ENCODE measurements at places on chromosomes 16 and 17.

- DNase-seq = no peak
Observed at GRCh38 chr16:54331241-54332002, 44.8 kb upstream of the IRX3 start.

DNA sequence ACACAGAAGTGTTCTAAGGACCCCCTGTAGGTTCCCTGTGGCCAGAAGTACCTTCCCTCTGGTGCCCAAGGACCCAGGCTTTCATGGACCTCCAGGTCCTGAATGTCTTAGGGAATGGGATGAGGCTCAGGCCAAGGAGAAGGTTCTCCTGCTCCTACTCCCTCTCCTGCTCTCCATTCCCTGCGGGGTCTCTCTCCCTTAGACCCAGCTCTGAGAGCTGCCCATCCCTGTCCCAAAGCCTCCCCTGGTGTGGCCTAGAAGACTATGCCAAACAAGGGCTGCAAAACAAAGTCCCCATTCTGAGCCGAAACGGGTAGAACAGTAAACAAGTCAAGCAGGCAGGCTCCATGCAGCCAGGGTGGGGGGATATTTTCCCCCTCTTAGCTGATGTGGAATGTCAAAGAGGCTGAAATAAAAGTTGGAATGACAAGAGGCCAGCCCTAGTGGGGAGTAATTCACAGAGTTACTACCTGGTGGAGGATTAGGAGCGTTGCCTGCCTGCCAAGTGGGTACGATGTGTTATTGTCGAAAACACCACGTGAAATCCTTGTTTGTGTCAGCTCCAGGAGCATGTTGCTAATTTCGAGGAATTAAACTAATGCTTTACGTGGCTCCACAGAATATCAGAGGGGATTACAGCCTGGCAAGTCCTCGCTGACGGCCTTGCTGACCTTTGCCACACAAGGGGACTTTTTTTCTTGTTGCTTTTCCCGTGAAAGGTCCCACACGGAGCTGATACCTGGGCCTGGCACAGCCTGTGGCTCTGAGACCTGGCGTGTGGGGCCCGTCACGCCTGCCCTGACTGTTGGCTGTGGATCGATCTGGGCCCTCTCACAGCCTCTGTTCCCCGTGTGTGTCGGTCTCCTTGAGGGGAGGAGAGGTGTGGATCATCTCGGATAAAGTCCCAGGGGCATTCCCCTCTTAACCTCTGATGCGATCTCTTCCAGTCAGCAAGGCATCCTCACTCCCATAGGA lies 2.9 kb downstream of the WFIKKN2 start:
- no peak for DNase-seq

DNA sequence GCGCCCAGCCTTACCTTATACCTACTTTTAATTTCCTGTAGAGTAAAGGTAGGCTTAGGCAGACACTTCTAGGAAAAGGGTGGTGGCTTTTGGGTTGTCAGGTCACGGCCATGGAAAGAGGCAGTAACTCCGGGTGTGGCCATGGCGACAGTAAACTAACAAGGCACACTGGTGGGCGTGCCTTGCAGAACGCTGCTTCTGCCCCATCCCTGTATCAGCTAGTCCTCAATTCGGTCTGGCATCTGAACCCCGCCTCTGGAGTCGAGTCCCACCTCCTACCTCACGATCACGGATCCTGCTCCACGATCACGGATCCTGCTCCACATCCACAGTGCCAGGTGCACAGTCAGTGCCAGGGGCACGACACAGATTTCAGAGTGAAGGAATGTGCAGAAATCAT lies 5.6 kb downstream of the ADCY9 start:
- DNase-seq = no peak

DNA sequence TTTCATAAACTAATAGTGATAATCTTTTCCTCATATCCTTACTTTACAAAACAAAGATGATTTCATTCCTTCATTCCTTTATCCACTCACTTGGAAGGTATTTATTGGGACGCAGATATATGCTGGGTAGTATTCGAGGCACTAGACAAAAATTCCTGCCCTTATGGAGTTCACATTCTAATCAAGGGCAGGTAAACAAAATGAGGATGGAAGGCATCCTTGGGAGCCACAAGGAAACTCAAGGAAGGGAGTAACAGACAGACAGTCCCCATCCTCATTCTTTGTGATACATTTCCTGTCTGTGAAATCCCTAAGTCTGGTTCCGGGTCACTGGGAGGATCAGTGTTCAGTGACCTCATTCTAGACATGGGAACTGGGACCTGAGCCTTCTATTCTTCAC lies 45.2 kb downstream of the SLC6A2 start:
- DNase-seq = no peak

- DNase-seq = no peak
Observed at GRCh38 chr16:4257646-4258556, 14.9 kb downstream of the TFAP4 start.

DNA sequence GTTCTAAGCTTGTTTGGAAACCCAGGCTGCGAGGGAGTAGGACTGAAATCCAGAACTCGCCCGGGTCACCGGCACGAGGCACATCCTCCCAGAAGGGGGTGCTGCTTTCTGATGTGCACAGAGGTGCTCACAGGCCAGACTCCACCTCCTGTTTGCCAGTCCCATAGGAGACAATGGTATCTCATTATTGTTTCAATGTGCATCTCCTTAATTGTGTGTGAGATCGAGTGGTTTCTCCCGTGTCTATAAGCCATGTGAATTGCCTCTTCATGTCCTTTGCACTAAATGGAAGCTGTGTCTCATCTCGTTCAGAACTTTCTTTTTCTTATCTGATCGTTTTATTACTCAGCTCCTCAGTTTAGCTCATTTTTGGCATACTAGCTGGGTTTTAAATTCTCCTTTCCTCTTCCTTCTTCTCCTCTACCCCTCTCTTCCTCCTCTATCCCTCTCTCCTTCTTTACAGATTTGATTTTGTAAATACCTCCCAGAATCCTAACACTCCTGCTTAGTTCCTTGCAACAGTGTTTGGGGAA lies 32.1 kb upstream of the PRKCB start:
- peak; percentile 27 for DNase-seq

GRCh38 chr16:27378871-27379481 lies 23.0 kb upstream of the IL21R start:
- no peak for DNase-seq

- DNase-seq = no peak
Observed at GRCh38 chr17:71342737-71343136, 778.1 kb upstream of the SOX9 start.

DNA sequence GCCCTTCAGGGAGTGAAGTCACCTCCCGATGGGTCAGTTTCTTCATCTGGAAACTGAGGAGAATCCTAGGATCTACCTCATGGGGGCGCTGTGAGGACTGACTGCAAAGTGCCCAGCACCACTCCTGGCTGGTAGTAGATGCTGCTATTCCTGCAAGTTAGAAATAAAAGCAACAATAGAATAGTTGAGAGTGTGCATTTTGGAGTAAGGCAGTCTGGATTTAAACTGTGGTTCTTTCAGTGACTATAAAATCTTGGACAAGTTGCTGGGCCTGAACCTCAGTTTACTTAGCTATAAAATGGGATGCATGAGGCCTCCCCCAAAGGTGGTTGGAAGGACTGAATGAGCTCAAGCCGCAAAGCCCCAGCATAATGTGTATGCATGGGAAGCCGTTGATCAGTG lies 70.6 kb downstream of the CYB5B start:
- DNase-seq = no peak

DNA sequence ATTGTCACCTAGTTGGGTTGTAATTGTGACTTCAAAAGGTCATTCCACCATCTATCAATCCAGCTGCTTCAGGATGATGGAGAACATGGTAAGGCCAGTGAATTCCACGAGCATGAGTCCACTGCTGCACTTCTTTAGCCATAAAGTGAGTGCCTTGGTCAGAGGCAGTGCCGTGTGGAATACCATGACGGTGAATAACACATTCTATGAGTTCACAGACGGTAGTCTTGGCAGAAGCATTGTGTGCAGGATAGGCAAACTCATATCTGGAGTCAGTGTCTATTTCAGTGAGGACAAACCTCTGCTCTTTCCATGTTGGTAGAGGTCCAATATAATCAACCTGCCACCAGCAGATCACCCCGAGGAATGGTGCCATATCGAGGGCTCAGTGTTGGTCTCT lies 650.9 kb downstream of the KCNJ2 start:
- no peak for DNase-seq

DNA sequence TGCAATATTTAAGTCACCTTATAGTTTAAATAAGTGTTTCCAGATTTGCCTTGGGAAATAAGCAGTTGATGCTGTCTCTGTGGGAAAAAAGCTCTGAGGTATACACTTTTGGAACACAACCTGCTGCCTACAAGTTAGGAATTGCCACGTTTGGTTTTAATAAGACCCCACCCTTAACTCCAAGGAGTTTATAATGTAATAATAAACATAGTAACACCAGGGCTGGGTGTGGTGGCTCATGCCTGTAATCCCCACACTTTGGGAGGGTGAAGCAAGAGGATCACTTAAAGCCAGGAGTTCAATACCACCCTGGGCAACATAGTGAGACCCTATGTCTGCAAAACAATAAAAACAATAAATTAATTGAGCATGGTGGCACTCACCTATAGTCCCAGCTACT lies 15.9 kb upstream of the SMG1 start:
- DNase-seq = no peak

DNA sequence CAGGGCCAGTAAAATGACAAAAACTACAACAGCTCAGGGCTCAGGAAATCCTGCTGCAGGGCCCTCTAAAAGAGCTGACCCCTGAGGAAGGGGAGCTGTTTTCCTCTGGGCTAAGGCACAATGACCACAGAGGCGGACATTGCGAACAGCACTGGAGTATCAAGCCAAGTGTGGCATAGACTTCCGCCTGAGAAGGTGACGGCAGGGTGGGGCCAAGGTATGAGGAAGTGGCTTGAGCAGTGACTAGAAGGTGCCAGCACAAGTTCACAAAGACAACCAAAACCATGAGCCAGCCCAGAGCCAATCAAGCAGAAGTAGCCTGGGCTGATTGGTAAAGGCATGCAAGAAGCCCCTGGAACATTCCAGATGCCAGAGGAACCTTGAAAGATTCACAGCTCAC lies 13.9 kb downstream of the ERN2 start:
- DNase-seq = no peak

- DNase-seq = no peak
Observed at GRCh38 chr16:63581570-63581969, 1540.3 kb downstream of the CDH11 start.

- DNase-seq = no peak
Observed at GRCh38 chr17:81397314-81398175, 2.3 kb downstream of the BAHCC1 start.

GRCh38 chr16:1916640-1916990 lies 1.6 kb downstream of the HS3ST6 start:
- no peak for DNase-seq

DNA sequence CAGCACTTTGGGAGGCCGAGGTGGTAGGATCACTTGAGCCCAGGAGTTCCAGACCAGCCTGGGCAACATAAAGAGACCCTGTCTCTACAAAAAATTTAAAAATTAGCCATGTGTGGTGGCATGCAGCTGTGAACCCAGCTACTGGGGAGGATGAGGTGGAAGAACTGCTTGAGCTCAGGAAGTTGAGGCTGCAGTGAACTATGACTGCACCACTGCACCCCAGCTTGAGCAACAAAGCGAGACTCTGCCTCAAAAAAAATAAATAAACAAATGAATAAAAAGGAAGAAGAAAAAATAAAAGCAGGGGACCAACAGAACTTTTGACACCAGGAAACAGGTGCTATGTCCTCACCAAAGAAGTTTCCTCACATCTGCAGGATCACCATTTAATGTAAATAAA lies 14.2 kb downstream of the TERF2 start:
- DNase-seq = no peak

DNA sequence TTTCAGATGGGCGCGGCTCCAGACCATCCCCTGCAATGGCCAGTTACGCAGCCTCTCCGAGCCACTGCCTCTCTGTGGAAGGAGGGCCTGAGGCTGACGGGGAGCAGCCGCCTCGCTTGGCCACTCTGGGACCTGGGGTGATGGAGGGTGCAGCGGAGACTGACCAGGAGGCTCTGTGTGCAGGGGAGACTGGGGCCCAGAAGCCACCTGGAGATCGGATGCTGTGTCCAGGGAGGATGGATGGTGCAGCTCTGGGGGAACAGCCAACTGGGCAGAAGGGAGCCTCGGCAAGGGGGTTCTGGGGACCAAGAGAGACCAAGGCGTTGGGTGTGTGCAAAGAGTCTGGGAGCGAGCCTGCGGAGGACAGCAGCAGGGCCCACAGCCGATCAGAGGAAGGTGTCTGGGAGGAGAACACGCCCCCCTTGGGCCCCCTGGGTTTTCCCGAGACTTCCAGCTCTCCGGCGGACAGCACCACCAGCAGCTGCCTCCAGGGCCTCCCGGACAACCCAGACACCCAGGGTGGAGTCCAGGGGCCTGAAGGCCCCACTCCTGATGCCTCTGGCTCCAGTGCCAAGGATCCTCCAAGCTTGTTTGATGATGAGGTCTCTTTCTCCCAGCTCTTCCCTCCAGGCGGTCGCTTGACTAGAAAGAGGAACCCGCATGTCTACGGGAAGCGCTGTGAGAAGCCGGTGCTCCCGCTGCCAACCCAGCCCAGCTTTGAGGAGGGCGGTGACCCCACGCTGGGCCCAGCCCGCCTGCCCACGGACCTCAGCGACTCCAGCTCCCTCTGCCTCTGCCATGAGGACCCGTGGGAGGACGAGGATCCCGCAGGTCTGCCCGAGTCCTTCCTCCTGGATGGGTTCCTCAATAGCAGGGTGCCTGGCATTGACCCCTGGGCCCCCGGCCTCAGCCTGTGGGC lies 17.4 kb upstream of the ZFPM1 start:
- DNase-seq = no peak

DNA sequence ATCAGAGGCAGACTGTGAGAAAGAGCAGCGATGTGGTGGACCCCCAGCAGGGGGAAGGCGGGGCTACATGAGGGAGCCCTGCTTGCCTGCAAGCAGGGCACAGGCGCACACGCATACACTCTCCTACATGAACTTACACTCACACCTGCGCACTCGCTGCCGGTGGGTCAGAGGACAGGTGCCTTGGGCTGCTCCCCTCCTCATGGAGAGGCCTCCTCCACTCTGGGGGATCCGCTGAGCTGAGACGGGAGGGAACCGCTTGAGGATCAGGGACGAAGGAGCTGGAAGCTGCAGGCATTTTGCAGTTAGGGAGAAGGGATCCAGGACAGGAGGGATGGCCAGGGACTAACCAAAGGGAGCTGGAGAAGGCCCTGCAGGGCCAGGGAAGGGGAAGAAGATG lies 14.2 kb downstream of the OSBPL7 start:
- DNase-seq = no peak

DNA sequence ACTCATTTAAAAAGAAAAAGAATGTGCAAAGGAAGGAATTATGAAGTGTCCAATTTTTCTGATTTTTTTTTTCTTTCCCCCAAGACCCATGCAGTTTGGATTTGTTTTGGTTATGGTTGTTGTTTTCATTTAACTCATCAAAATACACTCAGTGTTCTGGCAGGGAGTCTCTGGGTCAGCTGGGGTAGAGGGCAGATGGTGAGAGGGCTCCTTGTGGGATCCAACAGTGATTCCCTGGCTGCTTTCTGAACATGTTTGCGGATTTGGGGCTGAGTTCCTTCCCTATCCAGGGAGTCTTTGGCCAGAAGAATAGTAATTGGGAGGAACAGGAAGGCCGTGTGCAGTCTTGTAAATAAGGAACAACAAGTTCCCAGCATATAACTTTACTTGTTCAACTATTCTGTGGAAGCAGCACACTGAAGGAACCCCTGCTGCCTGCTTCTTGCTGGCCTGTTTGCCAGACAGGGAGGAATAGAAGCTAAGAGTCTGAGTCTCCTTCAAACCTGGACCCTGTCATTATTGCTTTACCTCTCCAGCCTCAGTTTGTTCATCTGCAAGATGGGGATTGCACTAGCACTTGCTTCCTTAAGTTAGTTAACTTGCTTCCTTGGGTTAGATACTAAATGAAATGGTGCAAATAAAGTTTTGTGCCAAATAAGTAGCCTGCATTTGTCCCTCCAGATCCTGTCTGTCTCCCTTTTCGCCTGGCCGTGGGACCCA lies 32.1 kb downstream of the C17orf67 start:
- no peak for DNase-seq

GRCh38 chr17:71503710-71504465 lies 616.9 kb upstream of the SOX9 start:
- no peak for DNase-seq

Data from HTR-8/SVneo (cell line).